Lower lobe of right lung (tissue), 2 donors: ENCODE measurements at places on chromosomes 2 and 18. TPM values are rescaled to one million over a fixed set of nuclear protein-coding genes. Genes with fewer than 3 reads are reported as not detected.

AMER3 gene
- not detected for total RNA-seq

ANKRD23 gene
- 3.5 TPM for total RNA-seq

DNA sequence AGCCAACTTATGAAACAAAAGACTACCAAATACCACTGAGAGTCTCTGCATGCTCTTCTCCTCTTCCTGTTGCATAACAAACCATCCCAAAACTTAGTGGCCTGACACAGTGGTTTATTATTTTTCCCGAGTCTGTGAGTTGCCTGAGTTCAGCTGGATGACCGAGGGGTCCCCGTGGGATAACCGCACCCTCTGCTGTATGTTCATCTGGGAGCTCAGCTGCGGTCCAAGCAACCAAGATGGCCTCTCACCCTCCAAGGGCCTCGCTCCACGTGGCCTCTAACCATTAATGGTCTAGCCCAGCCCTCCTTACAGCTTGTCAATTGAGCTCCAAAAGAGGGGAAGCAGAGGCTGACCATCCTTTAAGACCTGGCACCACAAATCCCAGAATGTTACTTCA, 17.1 kb downstream of the ITM2C start:
- H3K27ac ChIP-seq: no peak overlapping the region
- no peaks in the 10 kb centered on the region for H3K27me3 ChIP-seq
- no peak overlapping the region for H3K4me3 ChIP-seq
- H3K36me3 ChIP-seq: peaks cover 4% of the 10 kb centered on the region
- DNase-seq: no peak
- no peaks in the 10 kb centered on the region for H3K4me1 ChIP-seq

DNA sequence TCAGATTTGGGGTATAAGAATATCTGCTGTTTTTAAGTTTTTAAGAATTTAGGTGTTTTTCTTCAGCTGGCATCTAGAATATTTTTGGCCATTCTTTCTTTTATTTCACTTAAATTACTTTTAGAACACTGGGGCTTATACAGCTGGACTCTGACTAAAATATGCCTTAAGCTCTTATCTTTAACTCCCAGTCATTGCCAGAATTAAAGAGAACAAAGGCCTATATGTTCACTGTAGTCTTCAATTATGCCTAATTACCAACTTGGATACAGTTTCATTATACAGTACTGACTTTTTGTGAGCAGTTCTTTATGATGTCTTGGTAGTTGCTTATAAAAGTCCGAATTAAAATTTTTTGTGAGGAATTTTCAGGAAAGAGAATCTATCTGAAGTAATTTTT, 192.8 kb downstream of the ZNF407 start:
- H3K36me3 ChIP-seq: no peaks in the 10 kb centered on the region
- H3K4me3 ChIP-seq: no peak overlapping the region
- no peaks in the 10 kb centered on the region for H3K4me1 ChIP-seq

DNA sequence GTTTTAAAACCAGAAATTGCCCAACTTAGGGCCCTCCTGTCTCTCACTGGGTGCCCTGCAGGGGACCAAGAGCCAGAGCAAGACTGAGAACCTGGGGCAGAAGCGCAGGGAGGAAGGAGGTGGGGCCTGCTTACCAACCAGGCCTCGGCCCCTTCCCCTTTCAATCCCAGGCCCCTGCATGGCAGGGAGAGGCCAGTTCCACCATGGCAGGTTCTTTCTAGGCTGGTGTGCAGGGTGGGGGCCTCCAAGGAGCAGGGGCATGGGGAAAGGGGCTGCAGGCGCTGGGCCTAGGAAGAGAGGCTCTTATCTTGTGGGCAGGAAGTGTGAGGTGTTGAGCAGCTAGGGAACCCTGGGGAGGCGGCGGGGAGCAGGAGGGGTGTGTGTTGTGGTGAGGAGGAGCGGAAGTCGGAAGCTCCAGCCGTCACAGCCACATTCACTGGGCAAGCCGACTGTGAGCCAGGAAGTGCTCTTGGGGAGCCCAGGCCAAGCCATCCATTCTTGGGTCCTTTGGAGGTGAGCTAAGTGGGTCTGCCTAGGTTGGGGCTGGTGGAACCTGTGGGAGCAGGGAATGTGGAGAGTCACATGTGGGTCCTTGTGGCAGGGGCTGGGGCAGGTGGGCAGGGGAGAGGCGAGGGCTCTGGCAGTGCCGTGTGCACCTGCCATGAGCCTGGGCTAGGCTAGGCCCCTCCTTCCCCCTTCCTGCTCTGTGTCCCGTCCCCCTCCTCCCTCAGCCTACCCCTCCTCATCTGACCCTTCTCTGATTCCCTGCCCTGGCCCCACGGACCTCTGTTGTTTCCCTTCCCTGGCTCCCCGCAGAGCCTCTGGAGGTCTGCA, at the start of gene PSD4:
Gene PSD4 (plus strand): TSS at position 430 of the 834 bp plus-strand sequence. CDS start 8,486 bp downstream, outside the sequence.
- H3K4me1 ChIP-seq: peaks cover 37% of the 10 kb centered on the region
- peak; percentile 88 for DNase-seq
- peak within 1 kb of the TSS; percentile 76 for H3K27ac ChIP-seq
- H3K36me3 ChIP-seq: no peaks in the 10 kb centered on the region

- H3K27ac ChIP-seq: no peak overlapping the region
- H3K27me3 ChIP-seq: no peaks in the 10 kb centered on the region
- H3K4me3 ChIP-seq: no peak overlapping the region
- DNase-seq: no peak
- no peaks in the 10 kb centered on the region for H3K36me3 ChIP-seq
Observed at GRCh38 chr2:33256162-33256755, 220.2 kb upstream of the RASGRP3 start.

GRCh38 chr2:61645911-61646310, 107.8 kb upstream of the XPO1 start:
- no peaks in the 10 kb centered on the region for H3K36me3 ChIP-seq
- H3K4me1 ChIP-seq: no peaks in the 10 kb centered on the region
- no peak for DNase-seq

DNA sequence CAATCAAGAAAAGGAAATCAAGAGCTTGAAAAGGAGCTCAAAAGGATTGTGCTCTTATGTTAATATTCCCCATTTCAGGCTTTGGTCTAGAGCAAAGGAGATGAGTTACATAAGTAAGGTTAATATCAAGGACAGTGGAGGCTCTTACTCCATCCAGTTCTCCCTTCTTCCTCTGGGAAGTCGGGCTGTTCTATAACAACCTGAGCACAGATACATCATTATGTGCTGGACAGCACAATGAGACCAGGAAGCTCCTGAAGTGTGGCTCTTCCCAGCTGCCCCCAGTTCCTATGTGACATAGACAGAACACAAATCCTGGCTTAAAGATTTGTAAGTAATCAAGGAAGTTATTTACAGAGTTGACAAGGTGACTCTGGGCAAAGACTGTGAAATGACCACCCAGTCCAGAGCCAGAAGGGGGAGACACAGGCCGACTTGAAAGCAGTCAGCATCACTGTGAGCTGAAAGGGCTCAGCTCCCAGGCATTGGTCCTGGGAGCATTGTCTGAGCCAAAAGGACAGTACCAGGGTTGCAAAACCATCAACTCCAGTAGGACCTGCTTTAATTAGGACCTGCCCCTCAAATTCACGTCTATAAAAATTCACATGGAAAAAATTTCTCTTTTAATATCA, 917.6 kb upstream of the ACVR2A start:
- H3K27me3 ChIP-seq: no peaks in the 10 kb centered on the region
- H3K27ac ChIP-seq: no peak overlapping the region
- DNase-seq: peak; percentile 43
- H3K36me3 ChIP-seq: no peaks in the 10 kb centered on the region
- H3K4me1 ChIP-seq: no peaks in the 10 kb centered on the region

GRCh38 chr2:237879058-237879430, 19.6 kb downstream of the RAMP1 start:
- DNase-seq: no peak
- H3K27me3 ChIP-seq: no peaks in the 10 kb centered on the region
- H3K4me3 ChIP-seq: no peak overlapping the region
- H3K4me1 ChIP-seq: no peaks in the 10 kb centered on the region
- no peak overlapping the region for H3K27ac ChIP-seq

DNA sequence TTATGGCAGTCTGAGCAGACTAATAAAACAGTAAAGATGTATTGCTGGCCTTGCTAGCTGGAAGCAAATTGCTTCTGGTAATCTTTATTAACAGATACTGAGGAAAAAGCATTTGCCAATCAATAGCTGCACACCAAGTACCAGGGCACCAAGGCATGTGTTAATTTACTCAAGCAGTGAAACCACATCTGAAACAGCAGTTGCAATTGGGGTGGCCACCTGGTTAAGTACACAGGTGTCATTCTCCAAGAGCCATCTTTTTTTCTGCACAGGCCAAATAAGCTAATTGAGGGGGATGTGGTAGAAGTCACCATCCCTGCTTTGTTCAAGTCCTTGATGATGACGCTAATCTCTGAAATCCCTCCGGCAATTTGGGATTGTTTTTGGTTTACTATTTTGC, 8.6 kb upstream of the SEH1L start:
- H3K27ac ChIP-seq: no peak overlapping the region
- H3K4me3 ChIP-seq: no peak overlapping the region
- H3K27me3 ChIP-seq: no peaks in the 10 kb centered on the region

- no peak overlapping the region for H3K27ac ChIP-seq
- H3K27me3 ChIP-seq: no peaks in the 10 kb centered on the region
- H3K4me3 ChIP-seq: no peak overlapping the region
Observed at GRCh38 chr2:166451468-166451867, 42.6 kb downstream of the SCN7A start.

GRCh38 chr2:177429688-177430325, 37.2 kb downstream of the AGPS start:
- H3K4me3 ChIP-seq: no peak overlapping the region
- no peak overlapping the region for H3K27ac ChIP-seq
- no peaks in the 10 kb centered on the region for H3K4me1 ChIP-seq
- H3K36me3 ChIP-seq: no peaks in the 10 kb centered on the region

- H3K27ac ChIP-seq: no peak overlapping the region
- H3K27me3 ChIP-seq: peaks cover 11% of the 10 kb centered on the region
- no peak for DNase-seq
- no peaks in the 10 kb centered on the region for H3K4me1 ChIP-seq
Observed at GRCh38 chr2:218137514-218137913, 11.7 kb downstream of the CXCR2 start.

DNA sequence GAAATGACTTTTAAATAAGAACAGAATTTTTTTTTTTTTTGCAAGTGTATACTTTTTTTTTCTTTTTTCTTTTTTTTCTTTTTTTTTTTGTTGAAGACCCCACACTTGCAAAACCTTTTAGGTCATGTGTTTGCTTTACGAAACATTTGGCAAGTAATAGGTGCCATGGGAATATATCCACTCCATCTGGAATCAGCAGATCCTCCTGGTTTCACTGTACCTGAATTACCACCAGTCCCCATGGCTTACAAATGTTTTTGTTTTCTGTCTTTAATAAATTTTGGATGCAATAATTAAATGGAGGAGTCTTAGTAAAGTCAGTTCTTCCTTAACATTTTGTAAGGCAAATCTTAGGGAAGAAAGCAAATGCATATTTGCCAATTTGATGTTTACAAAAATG, 559.7 kb upstream of the ZEB2 start:
- no peak overlapping the region for H3K27ac ChIP-seq
- DNase-seq: no peak
- no peak overlapping the region for H3K4me3 ChIP-seq
- H3K36me3 ChIP-seq: no peaks in the 10 kb centered on the region
- no peaks in the 10 kb centered on the region for H3K4me1 ChIP-seq

DNA sequence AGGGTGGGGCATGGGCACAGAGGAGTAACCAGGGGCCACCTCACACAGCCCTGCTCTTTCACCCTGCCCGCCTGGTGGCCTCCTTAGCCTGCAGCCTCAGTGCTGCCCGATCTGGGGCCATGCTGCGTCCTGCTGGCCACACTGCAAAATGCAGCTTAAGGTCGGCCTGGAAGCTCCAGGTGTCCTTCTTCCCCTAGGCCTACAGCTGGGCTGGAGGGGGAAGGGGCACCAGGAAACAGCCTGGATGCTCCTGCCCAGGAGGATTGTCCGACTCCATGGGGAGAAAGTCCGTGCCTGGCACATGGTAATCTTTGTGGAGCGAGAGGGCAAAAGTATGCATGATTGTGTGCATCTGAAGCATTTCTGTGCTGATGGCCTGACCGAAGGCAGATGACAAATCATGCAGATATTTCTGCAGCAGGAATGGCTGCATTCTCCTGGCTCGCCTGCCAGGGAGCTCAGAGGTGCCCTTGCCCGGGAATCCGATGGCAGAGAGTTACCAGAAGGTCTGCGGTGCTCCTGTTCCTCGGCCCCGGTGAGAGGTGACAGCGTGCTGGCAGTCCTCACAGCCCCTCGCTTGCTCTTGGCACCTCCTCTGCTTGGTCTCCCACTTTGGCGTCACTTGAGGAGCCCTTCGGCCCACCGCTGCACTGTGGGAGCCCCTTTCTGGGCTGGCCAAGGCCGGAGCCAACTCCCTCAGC, 12.8 kb upstream of the ALPP start:
- DNase-seq: no peak
- no peaks in the 10 kb centered on the region for H3K36me3 ChIP-seq
- no peak overlapping the region for H3K27ac ChIP-seq
- H3K27me3 ChIP-seq: no peaks in the 10 kb centered on the region
- H3K4me1 ChIP-seq: peaks cover 11% of the 10 kb centered on the region

DNA sequence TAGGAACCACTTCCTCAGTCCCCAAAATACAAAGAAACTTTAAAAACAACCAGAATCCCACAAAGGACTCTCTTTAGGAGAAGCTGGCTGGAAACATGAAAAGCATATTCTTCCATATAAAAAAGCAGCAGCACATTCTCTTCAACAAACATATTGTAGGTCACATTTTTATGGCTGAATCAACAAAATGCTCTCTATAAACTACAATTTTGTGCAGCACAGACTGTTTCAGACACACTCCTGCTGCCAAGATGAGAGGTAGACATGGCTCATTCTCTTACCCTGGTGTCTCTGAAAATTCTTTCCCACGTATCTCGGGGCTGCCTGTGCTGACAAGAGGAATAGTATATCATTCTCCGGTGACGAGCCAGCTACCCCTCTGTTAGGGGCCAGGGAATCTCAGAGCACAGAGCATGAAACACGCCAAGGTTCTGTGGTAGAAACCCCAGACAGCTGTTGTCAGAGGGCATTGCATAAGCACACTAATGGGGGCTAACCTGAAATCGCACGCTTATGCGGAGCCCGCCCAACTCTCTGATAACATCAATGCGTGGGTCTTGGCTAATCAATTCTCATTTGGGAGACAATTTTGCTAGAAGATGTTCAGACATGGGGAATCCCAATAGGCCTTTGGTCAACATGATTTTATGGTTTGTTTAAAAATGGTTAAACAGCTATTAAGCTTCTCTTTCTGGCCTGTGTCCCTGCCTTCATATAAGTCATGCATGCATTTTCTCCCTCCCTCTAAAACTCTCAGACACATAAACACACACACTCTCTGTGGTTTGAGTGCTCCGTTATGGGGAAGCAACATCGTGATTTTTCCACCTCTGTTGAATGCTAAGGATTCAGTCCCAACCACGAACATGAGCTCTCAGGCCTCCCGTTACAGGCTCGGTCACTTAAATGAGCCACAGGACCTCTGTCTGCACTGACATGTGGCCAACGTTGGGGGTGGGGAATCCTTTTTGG, 177.5 kb downstream of the INO80D start:
- no peaks in the 10 kb centered on the region for H3K36me3 ChIP-seq
- no peaks in the 10 kb centered on the region for H3K27me3 ChIP-seq
- no peaks in the 10 kb centered on the region for H3K4me1 ChIP-seq
- no peak overlapping the region for H3K4me3 ChIP-seq

- no peak overlapping the region for H3K4me3 ChIP-seq
- H3K27ac ChIP-seq: peak overlapping the region; percentile 85
- DNase-seq: no peak
- no peaks in the 10 kb centered on the region for H3K27me3 ChIP-seq
Observed at GRCh38 chr18:3016585-3017297, 3.8 kb upstream of the LPIN2 start.
